ENCODE measurements at places on chromosomes 13 and 19.

DNA sequence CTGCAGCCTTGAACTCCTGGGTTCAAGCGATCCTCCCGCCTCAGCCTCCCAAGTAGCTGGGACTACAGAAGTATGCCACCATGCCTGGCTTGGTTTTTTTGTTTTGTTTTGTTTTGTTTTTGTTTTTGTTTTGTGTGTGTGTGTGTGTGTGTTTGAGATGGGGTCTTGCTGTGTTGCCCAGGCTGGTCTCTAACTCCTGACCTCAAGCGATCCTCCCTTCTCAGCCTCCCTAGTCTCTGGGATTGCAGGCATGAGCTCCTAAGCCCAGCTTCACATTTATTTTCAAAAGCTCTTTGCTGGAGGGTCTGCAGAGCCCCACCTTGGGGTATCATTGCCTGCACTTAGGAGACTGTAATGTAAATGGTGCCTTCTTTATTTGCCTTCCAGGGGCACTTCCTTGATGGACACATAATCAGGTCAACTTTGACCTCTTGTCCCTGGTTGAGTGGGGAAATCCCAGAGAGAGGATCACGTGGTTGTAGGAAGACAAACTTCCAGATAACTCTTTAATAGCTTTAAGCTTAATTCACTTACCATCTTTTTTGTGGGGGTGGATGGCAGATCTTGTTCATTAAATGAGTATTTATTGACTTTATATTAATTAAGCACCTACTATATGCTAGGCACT is 72.9 kb upstream of the NPAS1 start:
- DNase-seq, result no peak

DNA sequence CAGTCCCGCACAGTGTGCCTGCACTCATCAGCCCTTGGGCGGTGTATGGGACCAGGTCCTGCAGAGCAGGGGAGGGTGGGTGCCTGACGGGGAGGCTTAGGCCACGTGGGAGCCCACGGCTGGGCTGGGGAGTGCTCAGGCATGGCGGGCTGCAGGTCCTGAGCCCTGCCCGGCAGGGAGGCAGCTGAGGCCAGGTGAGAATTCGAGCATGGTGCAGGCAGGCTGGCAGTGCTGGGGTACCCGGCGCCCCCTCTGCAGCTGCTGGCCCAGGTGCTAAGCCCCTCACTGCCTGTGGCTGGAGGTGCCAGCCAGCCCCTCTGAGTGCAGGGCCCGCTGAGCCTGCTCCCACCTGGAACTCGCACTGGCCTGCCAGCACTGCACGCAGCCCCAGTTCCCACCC is 630.9 kb upstream of the PCDH20 start:
- no peak for DNase-seq

DNA sequence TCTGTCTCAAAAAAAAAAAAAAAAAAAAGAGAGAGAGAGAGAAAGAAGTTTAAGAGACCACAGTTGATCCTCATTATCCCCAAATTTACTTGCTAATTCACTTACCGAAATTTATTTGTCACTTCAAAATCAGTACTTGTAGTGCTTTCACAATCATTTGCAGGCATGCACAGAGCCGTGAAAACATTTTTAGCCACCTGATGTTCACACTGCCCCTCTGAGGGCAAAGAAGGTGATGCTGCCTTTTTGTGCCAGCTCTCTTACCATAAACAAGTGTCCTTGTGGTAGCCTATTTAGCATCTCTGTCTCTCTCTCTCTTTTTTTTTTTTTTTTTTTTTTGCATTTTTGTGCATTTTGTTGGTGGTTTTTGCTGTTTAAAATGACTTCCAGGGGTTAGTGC is 24.1 kb upstream of the CASP14 start:
- no peak for DNase-seq

DNA sequence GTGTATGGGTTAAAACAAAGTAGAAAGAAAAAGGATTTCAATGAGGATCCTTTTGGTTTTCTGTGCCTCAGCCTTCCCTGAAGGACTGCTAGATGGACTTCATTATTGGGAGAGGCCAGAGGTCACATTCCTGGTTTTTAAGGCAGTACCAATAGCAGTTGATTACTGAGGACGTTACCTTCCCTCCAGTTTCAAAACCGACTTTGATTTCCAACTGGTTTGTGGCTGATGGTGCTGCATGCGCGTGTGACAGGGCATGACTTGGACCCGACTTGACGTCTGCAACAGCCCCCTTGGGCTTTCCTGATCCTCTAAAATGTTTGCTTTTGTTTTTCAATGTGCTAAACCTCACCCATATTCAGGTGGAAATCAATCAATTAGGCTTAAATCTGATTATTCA is 314.3 kb upstream of the ARGLU1 start:
- no peak for DNase-seq

DNA sequence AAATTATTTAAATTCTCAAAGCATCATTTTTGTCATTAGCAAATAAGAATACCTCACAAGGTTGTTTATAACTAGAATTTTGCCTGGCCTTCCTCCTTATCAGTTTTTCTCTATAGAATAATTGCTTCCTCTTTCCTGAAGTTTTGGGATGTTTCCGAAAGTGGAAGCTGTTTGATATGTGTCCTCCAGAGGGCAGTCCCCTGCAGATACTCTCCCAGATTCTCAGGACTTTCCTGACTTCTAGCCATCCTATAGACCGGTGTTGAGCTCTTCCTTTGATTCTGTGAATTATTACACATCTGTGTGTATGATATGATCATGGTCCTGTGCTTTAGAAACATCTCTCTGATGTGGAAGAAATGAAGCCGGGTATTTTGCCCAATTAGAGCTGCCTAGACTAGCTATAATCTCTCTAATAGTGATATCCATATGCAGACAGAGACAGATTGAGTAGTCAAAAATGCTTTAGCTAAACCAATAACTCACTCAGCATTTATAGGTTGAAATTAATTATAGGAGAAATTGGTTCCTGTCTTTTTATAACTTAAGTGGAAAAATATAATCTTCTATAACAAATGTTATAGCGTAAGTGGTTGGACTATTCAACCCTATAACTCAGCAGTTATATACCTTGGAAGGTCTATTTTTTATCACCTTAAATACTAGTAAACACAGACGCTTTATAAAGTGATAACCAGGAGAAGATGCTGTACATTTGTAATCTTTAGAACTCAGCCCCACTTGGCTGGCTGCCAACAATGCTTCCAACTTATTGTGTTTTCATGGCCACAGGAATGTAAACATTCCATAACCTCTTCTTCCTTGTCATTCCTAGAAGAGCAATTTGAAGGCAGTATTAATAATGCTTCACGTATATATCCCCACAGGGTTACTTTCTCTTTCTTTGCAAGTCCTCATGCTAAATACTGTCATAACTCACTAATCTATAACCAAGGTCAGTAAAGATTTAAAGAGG is 201.0 kb upstream of the RXFP2 start:
- DNase-seq, result no peak

GRCh38 chr19:45380107-45380506 is 9.7 kb upstream of the ERCC2 start:
- DNase-seq, result no peak

- DNase-seq, result no peak
Measured at GRCh38 chr13:21625366-21625765, 21.4 kb upstream of the MICU2 start.

- no peak for DNase-seq
Measured at GRCh38 chr19:33938821-33939220, 142.2 kb downstream of the KCTD15 start.

- DNase-seq, result no peak
Measured at GRCh38 chr13:96490496-96490989, 400.6 kb downstream of the HS6ST3 start.

All from stimulated activated CD8-positive, alpha-beta memory T cell treated with anti-CD3 and anti-CD28 coated beads, Interleukin-15, amount 100 ng/mL, for 48 hours (primary cell).